Activated CD4-positive, CD25-positive, alpha-beta regulatory T cell (primary cell): ENCODE measurements at places on chromosomes 4 and X.

- DNase-seq, result no peak
These were observed 16.9 kb upstream of the MED28 start for GRCh38 chr4:17597517-17597916.

- no peak for DNase-seq
These were observed 288.5 kb downstream of the ASMT start for GRCh38 chrX:1903236-1903935.

- no peak for DNase-seq
These were observed 96.3 kb upstream of the NOCT start for GRCh38 chr4:138919094-138919936.

- no peak for DNase-seq
These were observed 322.0 kb downstream of the FSTL5 start for GRCh38 chr4:161841759-161842158.

GRCh38 chr4:164977243-164978164, at the start of gene TRIM61:
TSS of gene TRIM61 (minus strand) at chr4:164977657. CDS start at chr4:164970002, 7,655 bp downstream.
- DNase-seq, result peak; percentile 7

DNA sequence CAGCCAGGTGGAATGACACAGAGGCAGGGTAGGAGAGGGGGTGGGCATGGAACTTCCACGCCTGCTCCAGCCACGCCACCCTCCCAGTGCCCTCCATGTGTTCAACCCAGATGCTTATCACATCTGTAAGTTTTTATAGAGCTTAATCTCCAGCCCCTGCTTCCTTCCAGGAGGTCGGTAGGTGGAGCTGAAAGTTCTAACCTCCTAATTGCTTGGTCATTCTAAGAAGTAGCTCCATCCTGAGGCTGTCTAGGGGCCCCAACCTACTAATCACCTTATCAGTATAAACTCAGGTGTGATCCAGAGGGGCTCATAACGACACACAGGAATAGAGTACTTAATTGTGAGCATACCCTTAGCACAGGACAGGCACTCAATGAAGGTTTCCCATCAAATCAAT, 18.3 kb downstream of the QDPR start:
- no peak for DNase-seq

DNA sequence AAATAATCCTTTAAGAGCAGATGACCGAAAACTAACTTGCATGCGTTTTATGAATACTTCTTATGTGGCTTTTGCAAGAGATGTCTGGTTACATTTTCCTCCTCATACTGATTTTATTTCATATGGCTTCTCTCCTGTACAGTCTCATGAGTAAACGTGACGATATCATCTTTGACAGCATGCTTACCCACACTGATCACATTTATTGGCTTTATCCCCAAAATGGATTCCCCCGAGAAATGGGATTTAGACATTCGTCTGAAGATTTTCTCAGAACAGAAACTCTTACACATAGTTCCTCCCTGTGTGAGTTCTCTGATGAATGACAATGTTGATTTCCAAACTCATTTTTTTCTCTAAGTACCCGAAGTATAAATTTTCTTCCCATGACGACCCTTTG, 939.7 kb upstream of the LCORL start:
- DNase-seq, result no peak

DNA sequence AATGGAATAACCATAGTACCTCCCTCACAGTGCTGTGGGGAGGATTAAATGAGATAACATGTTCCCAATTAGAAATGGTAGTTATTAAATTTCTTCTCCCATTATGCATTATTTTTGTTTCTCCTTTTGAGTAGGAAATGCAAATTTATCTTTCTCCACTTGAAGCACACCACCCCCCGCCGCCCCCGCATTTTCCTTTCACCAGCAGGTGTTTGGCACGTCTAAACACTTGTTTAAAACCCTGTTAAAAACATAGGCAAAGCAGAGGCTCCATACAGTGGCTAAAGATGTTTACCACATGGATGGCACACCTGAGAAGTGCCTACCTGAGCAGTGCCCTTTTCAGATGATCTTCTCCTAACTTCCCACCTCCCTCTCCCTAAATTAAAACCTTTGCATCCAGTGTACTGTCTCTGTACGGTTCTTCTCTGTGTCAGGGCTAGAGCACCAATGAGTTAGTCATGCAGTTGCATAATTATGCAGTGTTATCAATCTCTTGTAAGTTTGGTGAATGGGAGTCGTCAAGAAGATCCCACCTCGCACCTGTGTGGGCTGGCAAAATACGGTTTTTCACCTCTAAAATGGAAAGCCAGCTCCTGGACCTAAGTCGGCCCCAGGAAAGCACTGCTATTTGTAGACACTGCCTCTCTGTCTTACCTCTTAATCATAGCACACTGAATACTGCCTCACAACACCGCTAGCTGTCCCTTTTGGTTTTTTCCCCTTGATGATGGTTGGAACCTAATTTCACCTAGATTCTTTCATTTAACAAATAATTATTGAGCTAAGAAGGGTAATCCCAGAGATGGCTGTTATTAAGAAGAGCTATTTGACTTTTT, 122.0 kb downstream of the CT47B1 start:
- no peak for DNase-seq

- no peak for DNase-seq
These were observed 9.8 kb downstream of the GUCY1A1 start for GRCh38 chr4:155676430-155676825.

DNA sequence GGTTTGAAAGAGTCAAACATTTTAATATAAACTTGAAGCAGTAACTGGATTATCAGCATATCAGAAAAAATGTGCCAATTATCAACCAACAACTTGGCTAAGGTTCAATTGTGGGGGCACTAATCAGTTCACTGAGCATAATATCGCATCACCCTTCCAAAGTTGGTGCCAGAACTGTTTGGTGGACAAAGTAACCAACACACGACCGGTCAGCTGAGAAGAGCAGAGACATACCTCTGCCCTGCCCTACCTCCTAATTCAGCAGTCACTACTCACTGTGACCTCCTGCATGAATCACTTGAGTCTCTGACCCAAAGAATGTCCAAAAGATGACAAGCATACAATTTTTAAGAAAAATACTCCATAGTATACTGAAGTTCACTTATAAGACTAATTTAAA, 53.2 kb downstream of the TSPAN5 start:
- no peak for DNase-seq

- DNase-seq, result no peak
These were observed 115.7 kb downstream of the SLIT2 start for GRCh38 chr4:20367446-20367845.

DNA sequence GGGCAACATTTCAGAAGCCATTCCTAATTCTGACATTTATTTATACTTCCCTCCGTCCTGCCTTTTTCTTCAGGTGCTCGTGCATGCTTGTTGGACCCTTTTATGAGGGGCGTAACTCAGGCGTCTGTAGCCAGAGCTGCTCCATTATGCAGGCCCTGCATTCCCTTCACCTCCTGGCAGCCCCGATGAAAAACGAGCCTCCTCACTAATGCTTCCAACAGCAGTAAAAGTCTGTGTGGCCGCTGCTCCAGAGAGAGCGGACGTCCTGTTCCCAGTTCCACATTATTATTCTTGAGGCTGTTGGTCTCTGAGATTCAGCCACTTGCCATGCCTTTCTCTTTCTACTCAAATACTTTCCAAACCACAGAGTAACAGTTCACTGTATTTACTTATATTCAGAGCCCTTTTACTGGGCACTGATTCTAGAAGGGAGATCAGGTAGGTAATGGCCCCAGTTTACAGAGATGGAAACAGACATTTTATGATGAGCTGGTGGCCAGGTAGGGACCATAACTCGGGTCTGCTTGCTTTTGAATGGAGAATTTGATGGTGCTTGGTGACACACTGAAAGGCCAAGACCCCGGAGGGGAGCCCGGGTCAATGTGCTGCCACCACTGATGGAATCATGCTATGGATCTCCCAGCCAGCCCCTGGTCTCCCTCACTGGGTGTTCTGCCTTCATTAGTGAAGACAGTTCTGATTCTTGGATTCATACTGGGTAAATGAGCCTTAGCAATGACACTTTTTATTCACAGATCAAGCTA, 101.0 kb downstream of the GATB start:
- DNase-seq, result no peak

DNA sequence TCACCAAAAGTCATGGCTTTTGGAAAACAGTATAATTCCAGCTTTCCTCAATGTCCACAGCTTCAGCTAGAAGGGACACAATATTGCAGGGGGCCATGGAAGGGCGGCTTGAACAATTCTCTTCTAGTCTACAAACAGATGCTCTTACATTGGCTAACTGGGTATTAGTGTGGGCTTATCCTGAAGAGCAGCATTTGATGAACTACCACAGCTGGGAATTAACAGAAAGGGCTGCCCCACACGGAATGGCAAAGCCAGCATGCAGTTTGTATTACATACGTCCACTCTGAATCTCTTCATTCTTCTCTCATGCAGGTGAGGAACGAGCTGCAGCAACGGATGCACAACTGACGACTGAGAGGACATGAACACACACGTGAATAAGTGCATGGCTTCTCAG, 13.0 kb upstream of the PDCL2 start:
- no peak for DNase-seq

DNA sequence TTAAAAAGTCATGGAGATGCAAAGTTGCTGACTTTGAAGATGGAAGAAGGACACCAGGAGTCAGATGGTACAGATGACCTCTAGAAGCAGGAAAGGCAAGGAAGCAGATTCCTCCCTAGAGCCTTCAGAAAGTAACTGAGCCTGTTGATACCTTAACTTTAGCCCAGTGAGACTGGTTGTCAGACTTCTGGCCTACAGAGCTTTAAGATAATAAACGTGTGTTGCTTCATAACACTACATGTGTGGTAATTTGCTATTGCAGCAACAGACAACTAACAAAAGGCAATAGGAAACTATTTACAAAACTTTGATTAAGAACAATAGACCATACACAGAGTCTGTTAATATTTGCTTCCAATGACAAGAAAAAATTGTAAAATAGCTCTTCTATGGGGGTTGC, 102.0 kb upstream of the USP38 start:
- DNase-seq, result no peak

GRCh38 chr4:40224432-40224831, 27.6 kb downstream of the RHOH start:
- no peak for DNase-seq

DNA sequence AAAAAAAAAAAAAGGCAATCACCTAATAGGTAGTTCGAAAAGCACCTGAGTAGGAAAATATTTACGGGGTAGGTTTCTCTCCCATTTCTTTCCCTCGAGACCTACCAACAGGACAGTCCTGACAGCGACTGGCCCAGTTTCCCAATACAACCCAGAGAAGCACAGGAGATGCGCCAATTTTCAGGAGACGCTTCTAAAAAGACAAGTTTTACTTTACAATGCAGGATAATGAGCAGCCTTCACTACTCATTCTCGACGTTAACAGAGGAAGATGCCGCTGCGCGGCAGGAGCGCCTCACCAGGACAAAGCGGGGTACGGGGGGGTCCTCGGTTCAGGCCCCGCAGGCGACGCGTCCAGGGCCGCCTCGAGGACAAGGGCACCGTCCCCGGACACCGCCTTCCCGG, 708 bp downstream of the BCLAF3 start:
- DNase-seq, result no peak

DNA sequence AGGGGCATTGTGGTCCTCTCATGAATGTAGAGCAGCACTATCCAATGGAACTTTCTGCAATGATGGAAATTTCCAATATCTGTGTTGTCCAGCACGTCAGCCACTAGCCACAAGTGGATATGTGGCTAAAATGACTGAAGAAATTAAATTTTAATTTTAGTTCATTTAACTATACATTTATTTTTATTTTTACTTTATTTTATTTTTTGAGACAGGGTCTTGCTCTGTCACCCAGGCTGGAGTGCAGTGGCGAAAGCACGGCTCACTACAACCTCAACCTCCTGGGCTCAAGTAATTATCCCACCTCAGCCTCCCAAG, 13.3 kb upstream of the RBBP7 start:
- DNase-seq, result no peak

DNA sequence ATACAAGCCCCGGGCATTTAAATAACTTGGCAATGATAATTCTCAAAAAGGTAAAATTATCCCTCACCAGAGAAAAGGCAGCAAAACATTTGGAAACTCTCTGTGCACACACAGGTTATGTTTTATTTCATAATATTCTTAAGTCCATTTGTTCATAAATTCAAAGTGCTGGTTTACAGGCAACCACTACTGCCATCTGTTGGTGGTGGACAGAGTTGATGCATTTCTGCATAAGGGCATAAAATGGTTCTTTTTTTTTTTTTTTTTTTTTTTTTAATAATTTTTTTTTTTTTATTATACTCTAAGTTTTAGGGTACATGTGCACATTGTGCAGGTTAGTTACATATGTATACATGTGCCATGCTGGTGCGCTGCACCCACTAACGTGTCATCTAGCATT, 31.5 kb upstream of the IL21 start:
- no peak for DNase-seq

GRCh38 chrX:70960730-70961129, 29.8 kb upstream of the SLC7A3 start:
- DNase-seq, result no peak

DNA sequence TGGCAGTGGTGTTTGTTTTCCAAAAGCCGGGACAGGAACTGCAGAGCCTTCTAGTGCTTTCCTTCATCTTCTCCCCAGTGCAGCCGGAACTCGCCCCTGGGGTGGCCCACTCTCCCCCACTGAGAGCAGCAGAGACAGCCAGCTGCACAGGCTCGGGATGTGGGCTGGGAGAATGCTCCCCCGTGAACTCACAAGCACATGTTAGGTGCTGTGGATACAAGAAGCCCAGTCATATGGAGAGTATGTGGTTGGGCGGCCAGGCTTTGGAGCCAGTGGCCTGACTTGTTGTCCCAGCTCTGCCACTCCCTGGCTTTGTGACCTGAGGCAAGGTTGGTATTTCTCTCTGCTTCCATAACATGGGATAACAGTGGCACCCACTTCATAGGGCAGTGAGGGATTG, 9.4 kb upstream of the KIAA0232 start:
- no peak for DNase-seq

GRCh38 chrX:49978176-49978575, 55.8 kb downstream of the CLCN5 start:
- no peak for DNase-seq

GRCh38 chrX:42195506-42195905, 272.2 kb upstream of the CASK start:
- no peak for DNase-seq

DNA sequence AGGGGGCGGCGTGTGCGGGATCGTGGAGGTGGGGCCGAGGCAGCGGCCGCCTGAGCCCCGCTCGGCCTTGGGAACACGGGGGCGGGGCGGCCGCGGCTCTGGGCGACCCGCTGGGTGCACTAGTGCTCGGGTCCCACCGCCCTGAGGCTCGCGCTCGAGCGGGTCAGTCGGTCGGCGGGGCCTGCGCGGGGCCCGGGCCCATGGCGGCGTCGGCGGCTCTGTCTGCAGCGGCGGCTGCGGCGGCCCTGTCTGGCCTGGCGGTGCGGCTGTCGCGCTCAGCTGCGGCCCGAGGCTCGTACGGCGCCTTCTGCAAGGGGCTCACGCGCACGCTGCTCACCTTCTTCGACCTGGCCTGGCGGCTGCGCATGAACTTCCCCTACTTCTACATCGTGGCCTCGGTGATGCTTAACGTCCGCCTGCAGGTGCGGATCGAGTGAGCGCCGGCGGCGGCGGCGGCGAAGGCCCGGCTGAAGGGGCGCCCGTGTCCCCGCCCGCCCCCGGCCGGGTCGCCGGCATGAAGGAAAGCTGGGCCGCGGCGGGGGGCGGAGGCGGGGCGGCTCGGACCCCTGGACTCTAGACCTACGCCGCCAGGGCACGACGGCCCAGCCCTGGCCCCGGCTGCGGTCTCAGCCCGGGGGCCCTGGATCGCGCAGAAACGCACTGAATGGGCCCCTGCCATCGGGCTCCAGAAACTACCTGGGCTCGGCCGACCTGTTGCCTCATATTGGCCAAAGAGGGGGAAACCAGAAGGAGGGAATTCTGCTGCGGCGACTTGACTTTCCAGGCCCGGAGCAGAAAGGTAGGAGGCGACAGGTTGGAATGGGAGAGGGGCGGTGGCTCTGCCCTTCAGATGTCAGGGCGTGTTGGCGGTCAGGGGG, at the start of gene SMIM10L2A:
TSS of gene SMIM10L2A (plus strand) at position 13 of the 878 bp plus-strand sequence. CDS start at position 201, 188 bp downstream.
- DNase-seq, result no peak
